Neuronal stem cell (in vitro differentiated cells): ENCODE measurements at places on chromosomes 7 and 10.
A peak's percentile ranks its signal among the peaks of the same experiment; 100 is the strongest.

- DNase-seq = no peak
These were observed 53.3 kb downstream of the TPST1 start for GRCh38 chr7:66258409-66258808.

DNA sequence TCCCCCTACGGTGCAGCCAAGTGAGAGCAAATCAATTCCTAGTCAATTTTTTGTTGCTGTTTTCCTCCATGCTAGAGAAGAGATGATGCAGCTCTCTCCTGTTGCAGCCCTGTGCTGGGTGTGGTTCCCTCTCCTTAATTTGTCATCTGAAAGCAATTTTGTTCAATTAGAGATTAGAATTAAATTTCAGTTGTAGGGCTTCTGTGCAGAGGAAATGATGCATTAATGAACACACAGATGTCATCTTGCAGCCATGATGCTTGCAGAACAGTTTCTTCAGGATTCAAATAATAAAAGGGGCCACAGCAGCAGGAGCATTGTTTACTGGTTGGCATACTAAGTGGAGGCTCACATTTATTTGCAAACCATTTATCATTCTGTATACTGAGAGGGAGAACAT is 266.0 kb downstream of the AUTS2 start:
- DNase-seq = no peak

- DNase-seq = no peak
These were observed 25.7 kb upstream of the ING3 start for GRCh38 chr7:120924837-120925236.

DNA sequence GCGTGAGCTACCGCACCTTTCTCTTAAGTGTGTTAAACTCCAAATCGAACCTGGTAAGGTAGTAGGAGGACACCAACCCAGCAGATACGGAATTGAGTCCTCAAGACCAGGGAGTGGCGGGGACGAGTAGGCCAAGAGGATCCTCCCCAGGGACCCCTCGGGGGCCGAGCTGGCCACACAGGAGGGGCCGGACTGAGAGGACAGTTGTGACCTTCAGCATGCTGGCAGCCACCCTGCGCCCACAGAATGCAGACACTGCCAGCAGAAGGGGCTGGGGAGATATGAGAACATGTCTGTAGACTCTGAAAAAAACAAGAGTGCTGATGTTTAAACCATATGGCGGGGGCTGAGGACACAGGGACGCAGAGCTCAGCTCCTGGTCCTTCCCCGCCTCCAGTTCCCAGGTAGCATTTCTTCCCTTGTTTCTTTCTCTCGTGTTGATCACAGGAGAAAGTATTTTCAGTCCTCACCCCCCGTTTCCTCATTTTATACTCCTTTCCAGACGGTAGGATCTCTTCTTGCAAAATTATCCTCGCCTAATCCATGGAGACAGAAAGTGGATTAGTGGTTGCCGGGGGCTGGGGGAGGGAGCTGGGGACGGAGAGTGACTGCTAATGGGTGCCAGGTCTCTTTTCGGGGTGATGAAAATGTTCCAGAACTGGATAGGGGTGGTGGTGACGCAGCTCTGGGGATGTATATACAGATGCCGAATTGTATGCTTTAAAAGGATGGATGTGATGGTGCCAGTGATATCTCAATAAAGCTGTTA is 11.5 kb upstream of the UNCX start:
- DNase-seq = no peak

DNA sequence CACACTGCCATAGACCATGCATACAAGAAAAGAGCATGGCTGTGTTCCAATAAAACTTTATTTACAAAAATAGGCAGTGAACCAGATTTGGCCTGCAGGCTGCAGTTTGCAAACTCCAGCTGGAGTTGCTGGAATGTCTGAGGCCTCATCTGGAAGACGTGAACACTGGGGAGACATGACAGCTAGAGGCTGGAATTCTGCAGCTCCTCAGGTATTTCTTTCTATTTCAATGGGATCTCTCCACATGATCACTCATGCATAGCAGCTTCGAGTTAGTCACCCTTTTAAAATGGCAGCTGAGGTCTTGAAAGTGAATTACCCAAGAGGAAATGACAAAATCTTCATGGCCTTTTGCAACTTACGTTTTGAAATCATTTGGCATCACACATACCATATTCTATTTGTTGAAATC is 52.6 kb upstream of the BET1 start:
- DNase-seq = no peak

GRCh38 chr10:97676770-97677581 is 10.1 kb downstream of the AVPI1 start:
- DNase-seq = peak; percentile 32

DNA sequence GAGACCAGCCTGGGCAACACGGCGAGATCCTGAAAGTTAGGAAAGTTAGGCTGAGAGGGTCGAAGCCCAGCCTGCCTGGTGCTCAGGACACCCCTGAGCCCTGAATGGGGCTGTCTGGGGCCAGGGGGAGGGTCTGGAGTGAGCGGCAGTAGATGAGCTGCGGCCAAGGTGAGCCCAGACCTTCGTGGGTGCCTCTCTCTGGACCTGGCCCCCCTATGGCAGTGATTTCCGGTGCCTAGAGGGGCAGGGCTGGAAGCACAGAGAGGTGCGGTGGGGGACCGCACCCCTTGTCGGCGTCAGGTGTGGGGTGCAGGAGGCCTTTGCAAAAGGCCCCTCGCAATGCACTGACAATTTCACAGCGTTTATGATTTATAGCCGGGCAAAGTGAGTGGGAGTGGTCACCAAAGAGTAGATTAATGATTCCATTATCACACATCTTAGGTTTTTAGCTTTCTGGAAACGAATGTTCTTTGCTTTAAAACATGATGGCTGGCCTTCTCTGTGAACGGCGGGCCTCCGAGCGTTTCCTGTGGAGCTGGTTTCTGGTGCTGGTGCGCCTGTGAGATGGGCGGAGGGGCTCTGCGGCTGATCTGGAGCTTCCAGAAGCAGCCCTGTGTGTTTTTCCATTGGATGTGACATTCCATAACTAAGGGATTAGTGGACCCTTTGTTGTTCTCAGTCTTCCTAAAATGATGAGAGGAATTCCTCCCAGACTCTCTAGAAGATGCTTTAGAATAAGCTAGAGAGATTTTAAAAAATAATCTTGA is 171.0 kb upstream of the ZNF32 start:
- peak; percentile 20 for DNase-seq

DNA sequence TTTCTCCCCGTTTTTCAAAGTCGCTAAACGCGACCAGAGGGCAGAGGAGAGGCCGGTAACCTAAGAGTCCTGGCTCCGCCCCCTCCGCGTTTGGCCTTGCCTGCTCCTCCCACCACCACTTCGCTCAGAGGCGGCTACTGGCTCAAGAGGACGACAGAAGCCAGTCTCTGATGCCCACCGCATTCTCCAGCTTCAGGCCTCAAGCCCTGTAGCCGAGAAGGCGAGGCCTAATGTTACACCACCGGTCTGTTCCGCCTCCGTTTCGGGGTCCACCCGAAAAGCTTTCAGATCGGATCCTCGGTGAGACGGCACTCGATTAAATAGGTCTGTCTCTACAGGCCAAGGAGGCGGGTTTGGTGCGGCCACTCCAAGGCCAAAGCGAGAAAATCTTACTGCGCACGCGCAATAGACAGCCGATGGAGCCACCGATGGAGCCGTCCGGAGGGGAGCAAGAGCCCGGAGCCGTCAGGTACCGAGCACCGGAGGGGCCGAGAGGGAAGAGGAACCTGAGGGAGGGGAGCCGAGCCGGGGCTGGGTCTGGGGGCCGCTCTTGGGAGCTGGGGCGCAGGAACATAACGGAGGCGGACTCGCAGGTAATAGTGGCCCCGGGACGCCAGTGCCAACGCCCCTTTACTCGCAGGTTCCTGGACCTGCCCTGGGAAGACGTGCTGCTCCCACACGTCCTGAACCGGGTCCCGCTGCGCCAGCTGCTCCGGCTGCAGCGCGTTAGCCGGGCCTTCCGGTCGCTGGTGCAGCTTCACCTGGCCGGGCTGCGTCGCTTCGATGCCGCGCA is at the start of gene FBXL15:
Gene FBXL15 (plus strand): TSS at position 123 of the 793 bp plus-strand sequence. CDS start 294 bp downstream, at position 417.
- peak; percentile 99 for DNase-seq

GRCh38 chr10:132107186-132107948 is 41.6 kb downstream of the JAKMIP3 start:
- DNase-seq = no peak
